Muscle of back (tissue), 13 donors: ENCODE measurements at places on chromosomes 12 and 14.

- DNase-seq = peak; percentile 0
Measured at GRCh38 chr14:46490238-46490685, 161.3 kb downstream of the RPL10L start.

DNA sequence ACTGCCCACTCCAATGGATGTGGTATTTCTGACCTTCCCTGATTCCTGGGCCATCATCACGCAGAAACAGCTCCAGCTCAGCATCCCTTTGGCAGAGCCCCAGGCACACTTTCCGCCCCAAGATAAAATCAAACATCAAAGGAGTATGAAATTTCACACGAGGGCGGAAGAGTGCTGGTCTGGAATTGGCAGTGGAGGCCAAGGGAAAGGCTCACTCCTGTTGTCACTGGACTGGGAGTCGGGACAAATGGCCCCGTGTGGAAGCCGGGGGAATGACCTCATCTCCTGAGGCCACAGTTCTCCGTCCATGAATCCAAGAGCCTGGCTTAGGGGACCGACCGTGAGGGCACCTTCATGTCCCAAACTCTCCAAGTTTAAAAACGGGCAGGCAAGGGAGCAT is 40.9 kb downstream of the FZD10 start:
- no peak for DNase-seq

DNA sequence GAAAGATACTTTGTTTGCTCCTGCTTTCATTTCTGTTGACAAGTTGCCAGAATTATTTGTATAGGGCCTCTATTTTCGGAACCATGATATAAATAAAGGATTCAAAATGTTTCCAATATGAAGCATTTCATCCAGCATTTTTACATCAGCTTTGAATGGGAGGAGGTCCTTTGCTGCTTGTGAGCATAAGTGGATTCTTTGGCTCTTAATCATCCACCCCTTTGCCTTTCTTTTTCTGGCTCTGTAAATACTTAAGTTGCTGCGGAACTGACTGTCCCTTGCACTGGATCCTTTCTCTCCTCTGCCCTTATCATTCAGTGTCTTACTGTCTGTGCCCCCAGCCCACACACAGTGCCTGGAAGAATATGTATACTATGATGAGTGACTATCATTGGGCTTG is 357.3 kb upstream of the RGS6 start:
- peak; percentile 74 for DNase-seq

DNA sequence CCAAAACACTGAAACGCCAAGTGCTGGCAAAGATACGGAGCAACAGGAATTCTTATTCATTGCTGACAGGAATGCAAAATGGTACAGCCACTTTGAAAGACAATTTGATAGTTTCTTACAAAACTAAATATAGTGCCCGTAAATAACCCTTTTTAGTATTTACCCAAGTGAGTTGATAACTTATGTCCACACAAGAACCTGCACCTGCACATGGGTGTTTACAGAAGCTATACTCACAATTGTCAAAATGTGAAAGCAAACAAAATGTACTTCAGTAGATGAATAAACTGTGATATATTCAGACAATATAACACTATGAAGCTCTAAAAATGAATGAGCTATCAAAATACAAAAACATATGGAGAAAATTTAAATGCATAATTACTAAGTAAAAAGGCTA is 86.6 kb downstream of the ATXN7L3B start:
- DNase-seq = no peak
